ENCODE measurements at places on chromosomes 3 and 15.

DNA sequence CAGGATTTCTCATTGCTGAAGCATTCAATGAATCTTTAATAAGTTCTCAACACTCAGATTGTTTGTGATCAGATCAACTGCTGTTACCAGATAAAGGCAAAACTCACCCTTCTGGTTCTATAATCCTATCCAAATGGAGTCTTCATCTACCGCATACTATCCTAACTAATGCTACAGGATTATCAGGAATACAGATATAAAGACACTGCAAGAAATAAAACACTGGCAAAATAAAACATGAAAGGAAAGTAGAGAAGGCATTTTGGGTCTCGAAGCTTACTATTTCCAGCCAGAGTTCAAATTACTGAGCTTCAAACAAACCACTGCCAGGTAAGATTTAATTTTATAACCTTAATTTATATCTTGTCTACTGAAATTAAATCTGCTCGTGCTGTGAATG lies 524 bp downstream of the CHRM5 start:
- no peak for DNase-seq

GRCh38 chr3:24678421-24678865 lies 183.8 kb upstream of the THRB start:
- no peak for DNase-seq

DNA sequence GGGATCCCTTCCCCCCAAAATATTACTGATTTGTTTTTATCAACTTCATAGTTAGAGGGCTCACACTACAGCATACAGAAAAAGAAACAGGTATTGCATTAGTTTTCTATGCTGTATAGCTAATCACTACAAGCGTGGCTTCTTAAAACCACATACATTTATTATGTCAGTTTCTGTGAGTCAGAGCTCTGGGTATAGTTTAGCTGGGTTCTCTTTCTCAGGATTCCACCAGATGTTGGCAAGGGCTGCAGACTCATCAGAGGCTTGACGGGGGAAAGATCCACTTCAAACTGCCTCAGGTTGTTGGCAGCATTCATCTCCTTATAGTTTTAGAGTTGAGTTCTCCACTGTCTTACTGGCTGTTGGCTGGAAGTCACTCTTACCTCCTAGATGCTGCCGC lies 328.0 kb downstream of the NLGN1 start:
- DNase-seq: no peak

GRCh38 chr15:79656151-79657000 lies 224.2 kb downstream of the MINAR1 start:
- no peak for DNase-seq

DNA sequence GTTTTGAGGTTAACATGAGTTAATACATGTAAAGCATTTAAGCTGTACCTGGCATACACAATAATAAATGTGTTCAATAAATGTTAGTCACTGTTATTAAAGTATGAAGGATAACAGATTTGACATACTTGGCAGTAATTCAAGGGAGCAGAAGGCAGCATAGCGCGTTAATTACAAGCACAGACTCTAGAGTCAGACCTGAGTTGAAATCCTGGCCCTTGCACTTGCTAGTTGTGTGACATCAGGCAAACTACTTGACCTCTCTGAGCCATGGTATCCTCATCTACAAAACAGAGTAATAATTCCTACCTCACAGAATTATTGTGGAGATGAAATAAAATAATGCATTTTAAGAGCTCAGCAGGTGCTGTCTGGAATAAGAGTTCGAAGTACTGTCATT lies 5.4 kb downstream of the IFT122 start:
- no peak for DNase-seq

GRCh38 chr3:38002940-38003339 lies 12.4 kb downstream of the VILL start:
- no peak for DNase-seq

DNA sequence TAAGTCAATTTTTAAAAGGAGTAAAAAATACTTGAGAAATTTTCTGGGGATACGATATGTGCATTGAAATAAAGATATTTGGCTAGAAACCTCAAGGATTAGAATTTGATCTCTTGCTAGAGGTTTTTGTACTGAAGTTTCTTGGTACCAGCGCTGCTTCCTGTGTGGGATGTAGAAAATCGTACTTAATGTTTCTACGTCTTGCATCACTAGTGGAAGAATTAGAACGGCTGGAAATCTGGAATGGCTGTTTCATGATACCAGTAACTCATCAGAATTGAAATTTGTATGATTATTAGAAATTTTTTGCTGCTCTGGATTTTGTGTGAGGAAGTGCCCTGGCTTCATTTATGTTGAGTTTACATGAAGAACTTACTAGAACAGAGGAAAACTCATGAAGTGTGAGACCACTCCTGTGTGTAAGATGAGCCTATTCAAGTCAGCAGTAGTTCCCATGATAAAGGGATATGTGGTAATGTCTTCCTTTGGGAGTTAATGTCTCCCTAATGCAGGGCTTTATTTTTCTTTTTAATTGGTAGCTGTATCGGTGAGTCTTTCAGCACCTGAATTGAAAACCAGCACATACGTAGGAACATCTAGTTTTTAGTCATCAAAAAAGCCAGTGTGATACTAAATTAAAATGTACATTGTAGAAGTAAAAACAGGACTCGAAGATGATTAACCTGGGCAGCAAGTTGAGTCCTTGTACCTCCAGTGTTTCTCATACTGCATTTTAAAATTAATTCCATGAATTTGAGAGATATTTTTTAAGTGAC lies 3.2 kb downstream of the KBTBD8 start:
- DNase-seq: no peak

- DNase-seq: peak; percentile 93
These were observed 279.1 kb upstream of the THRB start for GRCh38 chr3:24773798-24774197.

GRCh38 chr3:15434756-15435155 lies 7.4 kb downstream of the EAF1 start:
- no peak for DNase-seq

GRCh38 chr3:180534828-180535227 lies 67.1 kb upstream of the TTC14 start:
- DNase-seq: no peak
